ENCODE measurements at places on chromosomes 3 and 15. TPM values are rescaled to one million over a fixed set of nuclear protein-coding genes. Genes with fewer than 3 reads are reported as not detected.
A peak's percentile ranks its signal among the peaks of the same experiment; 100 is the strongest.

GRCh38 chr3:65967451-65967850, 71.3 kb downstream of the MAGI1 start:
- DNase-seq: no peak

Gene KBTBD13
- 0.07 TPM for polyA plus RNA-seq

GRCh38 chr3:151403246-151403645, 18.7 kb upstream of the P2RY12 start:
- DNase-seq: no peak

DNA sequence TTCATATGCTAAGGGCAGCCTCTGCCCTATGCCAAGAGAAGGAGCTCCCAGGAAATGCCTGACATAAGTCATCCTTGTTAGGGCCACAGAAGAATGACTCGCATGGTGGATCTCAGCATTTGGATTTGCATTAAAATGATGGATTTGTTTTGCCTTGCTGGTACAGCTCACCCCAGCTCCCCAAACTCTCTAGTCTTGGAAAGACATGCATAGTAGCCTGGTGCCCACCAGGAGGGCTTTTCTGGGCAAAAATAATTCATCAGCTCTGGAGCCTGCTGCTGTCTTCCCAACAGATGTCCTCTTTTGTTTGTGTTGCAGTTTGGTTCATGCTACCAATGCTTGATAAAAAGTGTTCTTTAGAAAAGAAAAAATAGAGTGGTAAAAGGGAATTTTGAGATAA, 833.0 kb downstream of the AGBL1 start:
- DNase-seq: no peak

- no peak for DNase-seq
Observed at GRCh38 chr15:25611603-25612002, 172.8 kb upstream of the UBE3A start.

Gene LIPC
- 15.6 TPM for polyA plus RNA-seq

Gene SRP14
- polyA plus RNA-seq: 461 TPM

GRCh38 chr15:34606545-34606944, 23.1 kb upstream of the GOLGA8B start:
- DNase-seq: no peak

GRCh38 chr3:69250014-69250413, 127.6 kb upstream of the LMOD3 start:
- DNase-seq: peak; percentile 88

DNA sequence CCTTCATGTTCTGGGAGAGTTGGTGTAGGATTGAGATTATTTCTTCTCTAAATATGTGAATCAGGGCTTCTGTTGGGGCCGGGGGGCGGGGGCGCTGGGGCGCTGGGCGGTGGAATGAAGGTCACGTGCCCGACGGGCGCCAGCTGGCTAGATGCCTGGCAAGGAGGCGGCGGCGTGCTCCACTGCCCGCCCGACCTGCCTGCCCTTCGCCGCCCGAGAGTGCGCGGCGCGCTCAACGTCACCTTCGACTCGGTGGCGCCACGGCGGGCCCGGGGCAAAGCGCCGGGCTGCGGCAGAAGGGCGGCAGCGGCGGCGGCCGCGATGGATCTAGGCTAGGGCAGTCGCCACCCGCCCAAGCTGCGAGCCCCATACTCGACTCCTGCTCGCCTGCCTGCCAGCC, 47.0 kb upstream of the LHFPL4 start:
- peak; percentile 33 for DNase-seq

DNA sequence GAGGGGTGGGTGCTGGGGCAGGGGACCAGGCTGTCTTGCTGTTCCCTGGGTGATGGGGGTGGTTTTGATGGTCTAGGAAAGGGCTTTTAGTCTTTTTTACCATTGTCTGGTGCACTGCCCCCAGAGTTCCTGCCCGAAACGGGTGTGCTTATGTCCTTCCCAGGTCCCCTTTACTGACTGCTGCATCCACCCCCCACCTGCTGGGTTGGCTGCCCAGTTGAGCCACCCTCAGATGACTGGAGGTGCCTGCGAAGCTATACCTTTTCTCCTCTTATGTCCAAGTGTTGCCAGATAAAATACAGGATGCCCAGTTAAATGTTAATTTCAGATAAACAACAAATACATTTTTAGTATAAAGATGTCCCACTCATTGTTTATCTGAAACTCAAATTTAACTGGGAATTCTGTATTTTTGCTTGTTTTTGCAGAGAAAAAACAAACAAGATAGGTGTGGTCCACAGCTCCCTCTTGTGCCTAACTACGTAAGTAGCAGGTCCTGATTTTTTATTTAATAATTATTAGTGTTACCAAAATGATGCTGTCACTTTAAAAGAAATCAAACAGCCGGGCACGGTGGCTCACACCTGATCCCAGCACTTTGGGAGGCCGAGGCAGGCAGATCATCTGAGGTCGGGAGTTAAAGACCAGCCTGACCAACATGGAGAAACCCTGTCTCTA, 6.1 kb upstream of the RPP14 start:
- DNase-seq: no peak

- no peak for DNase-seq
Observed at GRCh38 chr15:99717161-99718009, 15.9 kb downstream of the LYSMD4 start.

GRCh38 chr3:105511031-105511430, 144.3 kb downstream of the ALCAM start:
- no peak for DNase-seq

Gene HCLS1
- 5.9 TPM for polyA plus RNA-seq

Gene WNT5A
- 42.5 TPM for polyA plus RNA-seq

DNA sequence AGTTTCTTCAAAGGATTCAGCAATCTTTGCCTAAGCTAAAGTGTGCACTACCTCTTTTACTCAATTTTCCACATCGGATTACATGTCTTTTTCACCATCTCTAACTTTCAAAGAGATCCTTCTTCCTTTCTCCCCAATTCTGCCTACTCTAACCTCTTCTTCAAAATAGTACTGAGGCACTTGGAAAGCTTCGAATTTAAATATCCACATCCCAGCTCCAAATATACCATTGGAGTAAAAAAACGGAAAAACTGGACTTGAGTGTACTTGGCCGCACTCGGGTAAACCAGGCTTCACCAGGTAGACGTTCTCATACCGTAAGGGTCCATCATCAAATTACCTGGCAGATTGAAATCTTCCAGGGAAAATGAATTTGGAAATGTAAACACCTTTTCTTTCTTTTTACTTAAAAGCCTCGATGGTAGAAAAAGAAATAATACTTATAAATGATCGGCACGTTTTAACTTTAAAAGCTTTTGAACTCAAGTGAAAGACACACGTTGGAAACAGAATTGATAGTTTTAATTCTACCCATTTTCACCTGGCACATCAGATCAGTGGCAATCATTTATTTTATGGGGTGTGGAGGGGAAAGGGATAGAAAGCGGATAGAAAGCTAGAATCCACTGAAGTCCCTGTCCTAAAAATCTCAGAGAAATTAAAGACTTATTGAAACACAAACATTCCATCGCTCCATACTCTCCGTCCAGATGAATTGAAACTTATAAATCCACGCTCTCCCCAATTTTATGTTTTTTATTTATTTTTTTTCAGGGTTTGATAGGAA, 8.2 kb upstream of the MEIS2 start:
- no peak for DNase-seq

Gene ATP13A5
- polyA plus RNA-seq: 0.22 TPM

DNA sequence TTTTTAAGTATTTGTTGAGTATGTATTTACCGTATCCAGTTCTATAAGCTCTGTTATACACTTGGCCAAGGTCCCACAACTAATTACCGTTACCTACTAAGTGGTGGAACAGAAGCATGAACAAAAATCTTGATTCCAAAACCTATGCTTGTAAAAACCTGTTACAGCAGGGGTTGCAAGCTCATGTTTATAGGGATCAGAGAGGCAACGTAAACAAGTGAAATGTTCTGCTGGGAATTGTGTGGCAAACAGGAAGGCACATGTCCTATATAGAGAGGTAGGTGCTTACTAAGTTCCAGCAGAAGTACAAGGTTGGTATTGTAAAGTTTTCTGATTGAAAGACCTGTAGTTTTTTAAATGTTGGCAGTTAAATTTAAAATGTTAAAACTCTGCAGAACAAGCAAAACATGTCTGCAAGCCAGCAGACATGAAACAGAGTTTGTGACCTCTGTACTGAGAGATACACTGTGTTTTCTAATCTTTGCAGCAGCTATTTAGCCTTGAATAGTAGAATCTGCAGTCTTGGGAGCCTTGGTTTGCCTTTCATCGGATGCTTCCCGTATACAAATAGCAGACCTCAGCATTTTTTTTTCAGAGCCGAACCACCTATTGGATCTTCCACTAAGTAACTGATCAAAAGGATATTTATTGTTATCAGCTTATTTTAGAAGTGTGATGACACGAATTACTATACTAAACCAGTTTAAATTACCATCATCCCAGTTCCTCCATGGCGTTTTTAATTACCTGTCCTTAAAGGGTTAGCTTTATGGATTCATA, 11.4 kb downstream of the IREB2 start:
- no peak for DNase-seq
